ENCODE measurements at places on chromosomes 1 and 21.

DNA sequence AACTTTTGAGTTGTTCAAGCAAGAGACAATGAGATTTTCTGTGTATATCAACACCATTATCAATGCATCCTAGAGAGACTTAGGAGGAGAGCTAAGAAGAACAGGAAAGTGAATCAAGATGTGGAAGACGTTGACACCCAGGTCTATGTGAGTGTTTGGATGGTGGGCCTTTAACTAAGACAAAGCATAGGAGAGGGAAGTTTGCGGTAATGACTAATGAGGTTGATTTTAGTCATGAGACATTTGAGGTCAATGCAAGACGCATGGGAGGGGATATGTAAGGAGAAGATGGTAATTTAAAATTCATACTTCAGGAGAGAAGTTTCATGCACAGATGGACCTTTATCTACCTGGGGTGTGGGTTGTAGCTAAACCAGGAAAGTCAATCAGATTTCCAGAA lies 269.6 kb downstream of the VAV3 start:
- no peak for DNase-seq

GRCh38 chr1:225928186-225929175 lies 4.4 kb upstream of the PYCR2 start:
- DNase-seq = no peak

- DNase-seq = no peak
Measured at GRCh38 chr1:222225316-222225691, 322.6 kb downstream of the HHIPL2 start.

GRCh38 chr1:35577071-35577998 lies 4.2 kb downstream of the TFAP2E start:
- DNase-seq = no peak

DNA sequence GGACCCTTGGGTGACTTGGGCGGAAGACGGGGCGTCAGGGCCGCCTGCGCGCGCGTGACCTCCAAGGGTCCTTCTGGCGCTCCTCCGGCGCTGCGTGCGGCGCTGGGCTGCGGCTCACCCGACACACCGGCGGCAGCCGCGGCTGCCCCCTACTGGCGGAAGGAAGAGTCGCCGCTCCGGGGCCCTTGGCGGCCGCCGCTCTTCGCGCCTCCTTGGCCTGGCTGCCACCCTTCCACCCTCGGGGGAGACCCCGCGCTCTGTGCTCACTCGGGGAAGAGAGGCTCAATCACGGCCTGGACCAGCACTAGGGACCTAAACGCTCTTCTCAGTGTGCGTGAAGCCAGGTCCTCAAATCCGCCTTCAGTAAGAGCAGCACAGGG lies 89.7 kb downstream of the DMRTA2 start:
- no peak for DNase-seq
